Small intestine (tissue), 16 donors: ENCODE measurements at places on chromosomes 1 and 21.
A peak's percentile ranks its signal among the peaks of the same experiment; 100 is the strongest.

GRCh38 chr1:204902671-204903070, 32.0 kb downstream of the NFASC start:
- no peak for DNase-seq

GRCh38 chr1:89454845-89455521, 69.6 kb upstream of the LRRC8B start:
- peak; percentile 57 for DNase-seq

GRCh38 chr1:36517011-36517771, 34.5 kb upstream of the CSF3R start:
- DNase-seq: no peak

DNA sequence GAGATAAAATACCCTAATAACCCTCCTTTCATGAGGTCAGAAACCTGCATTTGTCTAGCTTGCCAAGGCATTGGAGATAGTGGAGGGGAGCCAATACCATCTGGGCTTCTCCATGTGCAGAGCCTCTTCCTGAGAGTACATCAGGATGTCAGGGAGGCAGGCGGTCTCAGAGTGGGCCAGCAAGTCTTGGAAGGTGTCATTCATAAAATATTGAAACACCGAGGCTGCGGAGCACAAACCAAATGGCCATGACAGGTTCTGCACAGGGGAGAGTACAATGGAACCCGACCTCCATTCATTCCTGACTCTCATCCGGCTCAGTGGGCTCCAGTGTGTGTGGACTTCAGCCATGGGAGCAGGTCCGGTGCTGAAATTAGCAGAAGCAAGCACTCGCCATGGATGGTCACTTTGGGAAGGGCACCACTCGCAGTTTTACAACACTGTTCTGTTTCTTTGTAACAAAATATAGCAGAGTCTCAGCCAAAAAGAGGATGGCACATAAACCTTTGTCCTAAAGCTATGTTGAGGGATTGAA, 446.6 kb downstream of the SIPA1L2 start:
- no peak for DNase-seq

DNA sequence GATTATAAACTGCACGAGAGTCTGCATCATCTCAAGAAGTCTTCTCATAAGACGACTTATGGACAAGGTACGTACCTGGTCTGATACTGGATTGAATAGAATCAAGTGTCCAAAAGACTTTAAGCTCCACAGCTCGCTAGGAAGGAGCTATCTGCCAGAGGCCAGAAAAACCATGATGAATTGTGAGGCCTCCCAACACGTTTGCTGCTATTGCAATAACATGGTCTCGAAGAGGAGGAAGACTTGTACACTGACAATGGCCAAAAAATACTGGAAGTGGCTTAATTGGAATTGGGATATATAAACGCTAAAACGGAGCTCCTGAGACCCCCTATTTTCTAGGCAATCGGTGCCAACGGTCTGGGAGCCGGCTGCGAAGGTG, 534 bp downstream of the DNAJC28 start:
- peak; percentile 31 for DNase-seq

DNA sequence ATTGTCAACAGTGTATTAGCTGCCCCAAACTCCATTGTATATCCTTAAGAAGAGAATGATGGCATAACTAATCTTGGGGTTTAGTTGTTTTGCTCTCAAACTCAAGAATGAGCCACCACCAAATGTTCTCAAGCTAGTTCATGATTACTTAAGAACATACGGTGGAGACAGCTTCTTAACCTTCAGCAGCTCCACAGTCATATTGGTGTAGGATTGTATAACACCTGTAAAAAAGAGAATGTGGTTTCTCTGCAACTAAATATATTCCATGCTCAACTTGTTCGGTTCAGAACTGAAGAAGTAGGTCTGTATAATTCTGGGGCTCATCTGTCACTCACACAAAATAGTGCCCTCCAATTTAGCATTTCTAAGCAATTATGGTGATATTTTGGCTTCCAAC, 177.9 kb upstream of the DUSP10 start:
- no peak for DNase-seq

- no peak for DNase-seq
Measured at GRCh38 chr1:14897080-14897449, 256.5 kb upstream of the TMEM51 start.

DNA sequence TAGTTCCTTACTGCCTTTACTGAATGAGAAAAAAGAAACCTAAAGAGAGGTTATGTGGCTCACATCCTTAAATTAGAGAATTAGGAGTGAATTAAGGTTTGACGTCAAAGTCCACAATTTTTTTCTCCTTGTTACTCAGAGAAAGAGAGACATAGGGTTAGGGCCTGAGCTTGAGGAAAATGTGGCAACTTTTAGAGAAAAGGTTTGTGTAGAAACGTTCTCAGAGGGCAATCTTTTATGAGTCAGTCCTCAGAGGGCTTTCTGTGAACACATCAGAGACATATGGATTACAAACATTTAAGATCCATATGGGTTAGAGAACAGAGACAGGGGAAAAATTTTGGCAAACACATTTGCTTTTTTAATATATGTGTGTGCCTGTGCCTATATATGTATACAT, 242.8 kb downstream of the TGFB2 start:
- DNase-seq: no peak

- no peak for DNase-seq
Measured at GRCh38 chr1:12327566-12327965, 97.7 kb downstream of the VPS13D start.

- DNase-seq: peak; percentile 8
Measured at GRCh38 chr1:176450526-176450925, 12.4 kb upstream of the PAPPA2 start.

DNA sequence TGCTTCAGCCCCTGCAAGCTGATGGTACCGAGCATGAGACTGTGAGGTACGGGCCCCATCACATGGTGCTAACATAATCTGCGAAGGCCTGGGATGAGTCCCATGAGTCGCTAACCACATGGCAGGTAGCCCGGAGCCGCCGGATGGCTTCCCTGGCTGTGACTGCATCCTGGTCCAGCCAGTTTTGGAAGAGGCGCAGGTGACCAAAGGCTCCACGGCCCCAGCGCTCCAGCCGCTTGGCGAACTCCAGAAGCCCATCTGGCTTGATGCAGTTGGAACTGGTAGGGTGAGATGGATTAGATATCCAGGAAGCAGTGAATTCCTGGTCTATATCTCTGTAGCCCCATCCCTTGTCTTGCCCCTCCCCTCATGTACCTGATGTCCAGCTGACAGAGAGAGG, 24.6 kb downstream of the LRRC41 start:
- no peak for DNase-seq

- DNase-seq: no peak
Measured at GRCh38 chr1:44208226-44208625, 5.0 kb upstream of the DMAP1 start.

DNA sequence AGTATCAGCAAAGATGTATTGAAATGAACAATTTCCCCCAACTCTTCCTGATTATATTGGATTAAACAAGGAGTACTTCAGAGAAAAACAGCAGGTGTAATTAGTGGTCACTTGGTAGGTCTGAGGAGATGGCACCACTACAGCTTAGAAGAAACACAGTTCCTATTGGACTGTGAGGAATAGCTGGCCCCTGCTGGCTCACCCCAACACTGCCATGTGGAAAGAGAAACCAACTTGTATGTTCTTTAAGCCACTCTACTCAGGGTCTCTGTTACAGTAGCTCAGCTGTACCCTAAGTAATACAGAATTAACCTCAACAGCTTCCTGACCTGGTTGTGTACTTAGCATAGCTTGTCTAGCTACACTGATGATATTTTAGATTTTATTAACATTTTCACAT, 26.5 kb upstream of the MTR start:
- DNase-seq: no peak

DNA sequence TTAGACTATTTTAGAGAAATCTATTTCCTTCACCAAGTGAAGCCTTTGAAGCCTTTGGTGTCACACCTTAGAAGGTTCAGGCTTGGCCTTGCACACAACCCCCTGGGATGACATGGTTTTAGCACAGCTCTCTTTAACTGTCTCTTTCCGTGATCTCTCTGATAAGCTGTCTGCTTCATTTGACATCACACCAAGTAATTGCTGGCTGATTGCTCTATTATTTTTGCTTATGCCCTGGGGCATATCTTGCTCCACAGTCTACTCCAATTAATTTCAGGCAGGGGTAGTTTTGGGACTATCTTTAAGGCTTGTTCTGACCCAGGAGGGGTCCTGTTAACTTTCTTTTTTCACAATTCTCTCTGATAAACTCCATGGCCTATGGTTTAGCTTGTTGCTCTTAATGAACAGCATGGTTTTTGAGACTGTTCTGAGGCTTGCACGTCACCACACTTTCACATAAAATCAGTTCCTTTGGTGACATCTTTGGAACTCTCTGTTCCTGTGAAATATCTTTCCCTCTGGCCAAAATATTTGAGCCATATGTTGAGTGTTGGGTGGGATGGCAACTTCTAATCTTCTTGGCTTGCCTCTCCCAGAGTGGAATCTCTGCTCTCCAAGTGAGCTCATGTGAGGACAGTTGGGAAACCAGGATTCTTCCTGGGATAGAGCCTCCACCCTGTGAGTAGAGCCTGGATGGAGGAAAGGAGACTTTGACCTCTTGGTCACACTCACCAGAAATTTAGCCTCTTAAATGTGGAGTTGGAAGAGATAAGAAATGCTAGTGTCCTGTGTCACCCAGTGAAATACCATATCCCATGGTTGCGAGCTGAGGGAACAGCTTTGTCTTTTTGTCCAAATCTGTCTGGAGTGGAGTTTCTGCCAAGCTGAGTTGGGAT, 63.6 kb downstream of the MAP3K21 start:
- DNase-seq: peak; percentile 31
